ENCODE measurements at places on chromosomes 13 and 19.

GRCh38 chr19:1933942-1934341, 7.0 kb upstream of the CSNK1G2 start:
- no peak for DNase-seq

GRCh38 chr19:53328967-53329366, 4.6 kb upstream of the ZNF845 start:
- peak; percentile 19 for DNase-seq

DNA sequence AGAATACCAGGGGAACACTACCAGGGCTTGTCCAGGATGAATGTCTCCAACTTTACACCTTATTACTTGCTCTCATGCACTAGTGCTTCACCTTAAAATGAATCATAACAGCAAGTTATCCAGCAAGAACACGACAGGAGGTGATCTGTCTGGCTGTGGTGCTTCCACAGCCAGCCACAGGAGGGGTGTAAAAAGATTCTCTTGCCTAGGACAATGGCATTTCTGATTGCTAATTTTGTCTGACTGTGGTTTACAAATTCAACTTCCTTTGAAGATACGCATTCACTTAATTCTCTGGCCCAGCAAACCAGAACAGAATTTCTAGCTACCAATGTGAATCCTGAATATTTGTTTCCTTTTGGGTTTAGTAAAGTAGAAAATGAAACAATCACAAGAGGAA, 23.1 kb upstream of the COG3 start:
- DNase-seq: no peak

DNA sequence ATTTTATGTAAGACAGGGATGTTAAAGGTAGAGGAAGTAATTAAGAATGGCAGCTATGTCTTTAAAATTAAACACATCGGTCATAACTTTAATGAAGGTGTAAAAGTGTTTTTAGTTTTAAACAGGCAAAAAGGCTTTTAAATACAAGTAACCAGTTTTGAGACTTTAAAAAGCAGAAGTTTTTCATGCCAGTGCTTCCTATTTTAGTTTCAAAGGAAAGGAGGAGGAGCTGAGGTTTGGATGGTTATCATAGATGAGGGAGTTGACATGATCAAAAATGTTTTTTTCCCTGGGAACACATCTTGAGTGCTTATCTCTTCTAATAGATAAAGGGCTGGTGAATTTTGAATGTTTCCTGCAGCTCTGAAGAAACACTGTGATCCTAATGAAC, 42.9 kb downstream of the LRCH1 start:
- peak; percentile 74 for DNase-seq

DNA sequence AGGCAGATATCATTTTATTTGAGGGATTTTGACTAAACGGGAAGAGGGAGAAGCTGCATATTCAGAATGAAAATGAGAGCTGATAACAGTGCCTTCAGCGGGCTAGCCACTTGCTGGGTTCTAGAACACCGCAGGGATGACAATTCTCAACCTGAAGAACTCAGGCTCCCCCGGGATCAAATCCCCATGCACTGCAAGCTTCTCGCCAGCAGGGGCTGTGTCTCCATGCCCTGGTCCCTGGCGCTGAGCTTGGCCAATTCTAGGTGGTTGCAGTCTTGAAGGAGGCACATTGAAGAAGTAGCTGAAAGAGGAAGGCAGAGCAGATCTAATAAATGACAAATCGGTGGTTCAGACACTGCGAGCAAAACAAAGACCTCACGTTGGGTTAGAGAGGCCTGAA, 128.7 kb downstream of the UQCRFS1 start:
- DNase-seq: peak; percentile 2

GRCh38 chr19:50939596-50939995, 13.2 kb downstream of the KLK5 start:
- peak; percentile 28 for DNase-seq

GRCh38 chr13:30576528-30576927, 41.2 kb upstream of the USPL1 start:
- peak; percentile 17 for DNase-seq

DNA sequence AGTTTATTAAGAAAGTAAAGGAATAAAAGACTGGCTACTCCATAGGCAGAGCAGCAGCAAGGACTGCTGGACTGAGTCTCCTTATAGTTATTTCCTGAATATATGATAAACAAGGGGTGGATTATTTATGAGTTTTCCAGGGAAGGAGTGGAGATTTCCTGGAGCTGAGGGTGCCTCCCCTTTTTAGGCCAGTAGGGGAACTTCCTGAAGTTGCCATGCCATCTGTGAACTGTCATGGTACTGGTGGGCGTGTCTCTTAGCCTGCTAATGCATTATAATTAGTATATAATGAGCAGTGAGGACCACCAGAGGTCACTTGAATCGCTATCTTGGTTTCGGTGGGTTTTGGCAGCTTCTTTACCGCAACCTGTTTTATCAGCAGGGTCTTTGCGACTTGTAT, 13.5 kb downstream of the ZSCAN5A start:
- no peak for DNase-seq

- peak; percentile 62 for DNase-seq
Observed at GRCh38 chr19:19420570-19421298, 15.3 kb downstream of the GATAD2A start.
